ENCODE measurements at places on chromosomes 5 and 9. TPM values are rescaled to one million over a fixed set of nuclear protein-coding genes. Genes with fewer than 3 reads are reported as not detected.

GRCh38 chr5:80917631-80918030, 42.5 kb upstream of the RASGRF2 start:
- no peak for DNase-seq

DNA sequence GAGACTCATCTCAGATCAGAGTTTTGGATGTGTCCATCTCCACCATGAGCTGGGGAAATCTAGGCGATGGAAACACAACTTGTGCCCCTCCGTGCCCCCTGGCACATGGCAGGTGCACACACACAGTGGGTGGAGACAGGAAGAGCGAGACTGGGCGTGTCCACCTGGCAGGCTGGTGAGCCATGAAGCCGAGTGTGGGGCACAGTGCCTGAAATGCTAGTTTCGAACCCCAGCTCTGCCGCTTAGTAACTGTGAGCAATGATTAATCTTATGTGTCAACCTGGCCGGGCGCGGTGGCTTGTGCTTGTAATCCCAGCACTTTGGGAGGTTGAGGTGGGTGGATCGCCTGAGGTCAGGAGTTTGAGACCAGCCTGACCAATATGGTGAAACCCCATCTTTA, 80.8 kb upstream of the RNU6ATAC start:
- DNase-seq = no peak

DNA sequence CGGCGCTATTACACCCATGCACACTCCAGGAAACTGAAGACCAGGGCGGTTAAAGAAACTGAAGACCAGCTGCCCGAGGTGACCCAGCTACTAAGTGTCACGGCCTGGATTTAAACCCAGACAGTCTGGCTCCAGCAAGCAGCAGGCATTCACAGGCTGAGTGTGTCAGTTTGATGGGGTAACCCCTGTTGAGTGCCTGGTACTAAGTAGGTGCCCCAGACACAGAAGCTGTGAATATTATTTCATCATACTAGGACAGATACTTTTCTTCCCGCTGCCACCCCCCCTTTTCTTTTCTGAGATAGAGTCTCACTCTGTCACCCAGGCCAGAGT, 7.3 kb downstream of the ENG start:
- no peak for DNase-seq

DNA sequence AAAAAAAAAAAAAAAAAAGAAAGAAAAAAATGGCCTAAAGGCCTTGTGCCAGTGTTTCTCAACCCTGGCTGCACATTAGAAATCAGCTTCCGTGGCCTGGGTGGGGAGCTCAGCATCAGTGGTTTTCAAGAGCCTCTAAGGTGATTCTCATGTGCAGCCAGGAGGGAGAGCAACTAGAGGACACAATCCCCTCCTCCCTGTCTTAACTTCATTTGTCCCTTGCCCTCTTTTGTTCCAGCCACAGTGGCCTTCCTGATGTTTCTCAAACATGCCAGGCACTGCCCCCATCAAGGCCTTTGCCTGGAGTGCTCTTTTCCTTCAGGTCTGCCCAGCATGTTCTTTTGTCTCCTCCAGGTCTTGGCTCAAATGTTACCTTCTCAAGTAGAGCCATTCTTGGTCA, 42.4 kb downstream of the HOMER1 start:
- DNase-seq = no peak

Gene MARCOL
- not detected for polyA plus RNA-seq

Gene FBP2
- polyA plus RNA-seq = not detected
